ENCODE measurements at places on chromosomes 6 and 20.

- no peak for DNase-seq
Observed at GRCh38 chr6:123925842-123926399, 122.3 kb downstream of the NKAIN2 start.

DNA sequence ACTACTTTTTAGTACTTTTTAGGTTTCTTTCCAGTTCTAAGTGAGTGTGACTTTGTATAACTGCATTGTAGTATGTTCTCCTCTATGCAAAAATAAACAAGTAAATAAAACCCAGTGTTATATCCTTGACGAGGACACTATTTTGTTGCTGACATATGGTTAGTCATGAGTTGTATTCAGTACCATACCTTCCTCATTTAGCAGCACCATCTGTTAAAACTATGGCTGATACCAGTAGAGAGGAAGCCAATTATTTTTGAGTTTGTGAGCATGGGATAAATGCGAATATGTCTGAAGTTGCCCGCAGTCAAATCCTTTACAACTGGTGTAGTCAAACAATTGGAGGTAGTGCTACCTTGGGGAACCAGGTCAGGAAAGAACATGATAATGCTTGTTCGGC is 74.1 kb downstream of the CDKAL1 start:
- no peak for DNase-seq

DNA sequence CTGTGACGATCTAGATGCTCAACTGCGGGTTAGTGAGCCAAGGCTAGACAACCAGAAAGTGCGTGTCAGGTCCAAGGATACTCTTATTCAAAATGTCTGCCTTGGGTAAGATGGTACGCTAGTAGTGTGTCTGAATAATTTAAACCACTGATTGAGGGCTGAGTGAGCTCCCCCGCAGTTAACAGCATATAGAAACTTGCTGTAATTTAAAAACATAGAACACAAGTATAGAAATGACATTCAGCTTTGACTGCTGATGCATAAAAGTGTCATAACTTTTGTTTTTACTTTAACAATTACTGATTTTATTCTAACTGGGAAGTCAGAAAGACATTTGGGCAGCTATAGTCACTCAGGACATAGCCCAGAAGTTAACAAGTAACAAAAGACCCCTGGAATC is 45.6 kb upstream of the SLC22A1 start:
- no peak for DNase-seq

DNA sequence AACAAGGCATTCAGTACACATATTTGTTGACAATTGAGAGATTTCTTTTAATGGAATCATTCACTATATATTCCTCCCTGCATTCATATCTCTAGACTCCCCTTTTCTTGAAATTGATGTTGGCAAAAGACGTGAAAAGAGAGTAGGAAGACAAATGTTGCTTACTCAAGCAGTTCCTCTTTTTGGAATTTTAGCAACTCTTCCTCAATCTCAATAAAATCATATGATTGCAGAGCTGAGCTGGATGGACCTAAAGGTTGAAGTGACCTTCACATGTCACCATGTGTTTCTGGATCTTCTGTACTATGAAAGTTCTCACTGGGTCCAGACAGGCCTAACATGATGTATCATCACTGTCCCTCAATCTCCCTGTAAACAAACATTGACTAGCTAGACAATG is 18.6 kb downstream of the ADGRF1 start:
- DNase-seq: no peak

DNA sequence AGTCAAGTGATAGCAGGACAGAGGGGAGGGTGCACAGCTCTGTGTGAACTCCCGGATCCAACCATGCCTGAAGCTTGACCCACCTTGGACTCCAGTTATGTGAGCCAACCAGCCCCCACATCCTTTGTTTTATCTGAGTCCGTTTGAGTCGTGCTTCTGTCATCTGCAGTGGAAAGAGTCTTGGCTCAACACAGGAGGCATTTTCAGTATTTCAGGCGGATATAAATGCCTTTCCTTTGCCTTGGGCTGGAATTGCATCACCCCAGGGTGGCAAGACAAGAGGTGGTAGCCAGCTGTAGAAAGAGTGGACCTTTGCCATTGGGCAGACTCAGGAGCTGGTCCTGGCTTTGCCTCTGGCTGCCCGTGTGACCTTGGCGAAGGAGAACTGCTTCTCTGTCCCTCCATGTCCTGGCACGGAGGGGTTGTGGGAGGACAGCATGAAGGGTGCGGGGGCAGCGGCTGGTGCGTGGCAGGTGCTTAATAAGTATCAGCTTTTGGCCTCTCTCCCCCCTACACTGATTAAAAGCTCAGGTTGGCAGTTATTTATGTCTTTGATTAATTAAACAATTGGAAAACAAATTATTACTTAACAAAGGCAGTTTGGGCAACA is 42.6 kb upstream of the APCDD1L start:
- no peak for DNase-seq

- DNase-seq: no peak
Observed at GRCh38 chr6:105921781-105922180, 164.4 kb upstream of the PRDM1 start.
